Stimulated activated CD4-positive, alpha-beta T cell treated with anti-CD3 and anti-CD28 coated beads, Interleukin-4, amount 100 ng/mL, for 1 hour (primary cell): ENCODE measurements at places on chromosomes 1 and 21.

DNA sequence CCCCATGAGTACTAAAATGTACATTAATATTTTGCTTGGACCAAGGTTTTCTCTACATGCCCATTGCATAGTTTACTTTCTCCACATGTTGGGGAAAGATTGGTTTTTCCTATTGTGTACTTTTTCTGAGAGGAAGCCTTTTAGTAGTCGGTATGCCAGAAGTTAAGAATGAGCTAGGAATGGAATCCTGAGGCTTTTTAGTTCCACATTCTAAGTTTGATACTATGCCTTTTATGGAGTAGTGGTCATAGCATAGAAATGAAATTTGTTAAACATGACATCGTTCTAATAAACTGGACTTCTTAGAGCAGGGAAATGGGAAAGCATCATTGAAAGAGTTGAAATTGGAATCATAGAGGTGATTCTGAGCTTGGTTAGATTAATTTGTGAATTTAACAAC lies 64.3 kb downstream of the BCL9 start:
- DNase-seq = no peak

- no peak for DNase-seq
These were observed 39.6 kb downstream of the PAX7 start for GRCh38 chr1:18670121-18670867.

DNA sequence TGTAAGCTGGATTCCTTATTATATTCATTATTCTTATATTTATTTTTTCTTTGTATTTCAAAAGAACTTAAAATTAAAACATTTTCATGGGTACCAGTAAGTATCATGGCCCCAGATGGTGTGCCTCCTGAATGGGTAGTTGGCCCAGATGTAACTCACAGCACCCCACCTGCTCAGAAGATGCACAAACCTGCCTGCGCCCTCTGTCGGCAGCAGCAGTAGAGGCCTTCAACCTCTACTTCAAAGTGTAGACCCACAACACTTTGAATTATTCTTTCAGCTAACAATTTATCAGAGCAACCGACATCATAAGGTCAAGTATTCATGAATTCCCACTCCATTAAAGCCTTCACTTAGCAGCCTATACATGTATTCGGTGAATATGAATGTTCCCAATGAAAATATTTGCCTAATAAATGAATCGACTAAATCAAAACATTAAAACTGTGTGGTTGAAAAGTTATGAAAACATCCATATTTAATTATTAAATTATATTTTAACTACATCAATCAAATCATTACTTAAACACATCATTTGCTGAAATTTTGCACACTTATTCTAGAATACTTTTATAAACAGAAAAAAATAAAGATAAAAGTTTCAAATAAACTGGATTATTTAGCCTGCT lies 25.4 kb downstream of the PIGM start:
- peak; percentile 76 for DNase-seq

DNA sequence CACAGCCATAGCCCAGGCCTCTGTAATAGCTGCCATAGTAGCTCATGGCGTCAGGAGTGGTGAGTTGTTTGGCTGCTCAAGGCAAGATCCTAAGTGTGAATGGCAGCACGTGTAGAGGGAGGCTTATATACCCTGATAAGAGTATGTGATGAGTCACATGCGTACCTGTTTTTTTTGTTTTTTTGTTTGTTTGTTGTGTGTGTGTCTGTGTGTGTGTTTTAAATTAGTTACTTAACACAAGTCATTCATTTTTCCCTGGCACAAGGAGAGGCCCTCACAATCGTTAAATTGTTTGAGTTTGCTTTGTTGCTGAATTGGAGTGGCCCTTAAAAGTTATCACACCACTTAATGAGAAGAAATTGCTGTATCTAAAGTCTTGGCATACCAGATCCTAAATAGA lies at the start of gene KRTAP19-4:
TSS of gene KRTAP19-4 (minus strand) at position 101 of the 400 bp plus-strand sequence. CDS start at position 46, 55 bp downstream.
- no peak for DNase-seq

GRCh38 chr1:154579374-154579773 lies 11.8 kb downstream of the CHRNB2 start:
- DNase-seq = no peak

DNA sequence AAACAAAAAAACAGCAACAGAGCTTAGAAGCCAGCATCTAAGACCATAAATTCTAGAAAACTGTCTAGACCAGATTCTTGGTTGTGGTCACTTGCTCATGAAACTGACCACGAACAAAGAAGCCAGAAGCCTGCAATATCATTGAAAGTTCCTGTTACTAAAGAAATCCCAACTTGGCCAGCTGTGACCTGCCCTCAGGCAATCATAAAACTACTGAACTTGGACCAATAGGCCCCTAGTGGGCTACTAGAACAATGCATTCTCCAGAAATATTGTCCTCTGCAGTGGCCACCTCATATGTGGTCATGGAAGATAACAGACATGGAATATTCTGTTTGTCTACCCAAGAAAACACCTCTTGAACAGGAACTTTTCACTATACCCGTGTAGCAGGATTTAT lies 87.7 kb downstream of the SPATA17 start:
- DNase-seq = no peak

DNA sequence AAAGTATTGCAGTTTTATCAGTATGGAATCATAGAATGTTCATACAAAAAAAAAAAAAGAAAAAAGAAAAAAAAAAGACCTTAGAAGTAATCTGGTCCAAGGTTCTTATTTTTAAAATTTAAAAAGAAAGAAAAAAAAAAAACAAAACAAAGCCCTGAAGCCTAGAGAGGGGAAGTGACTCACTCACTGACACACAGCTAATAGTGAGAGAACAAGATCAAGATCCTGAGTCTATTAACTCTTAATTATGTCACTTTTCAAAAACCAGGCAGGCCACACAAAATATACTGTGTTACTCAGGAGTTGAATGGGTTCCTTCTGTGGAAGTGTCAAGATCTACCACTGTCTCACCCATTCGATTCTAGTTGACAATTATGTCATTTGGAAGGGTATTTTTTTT lies 433.9 kb upstream of the DAB1 start:
- DNase-seq = no peak

DNA sequence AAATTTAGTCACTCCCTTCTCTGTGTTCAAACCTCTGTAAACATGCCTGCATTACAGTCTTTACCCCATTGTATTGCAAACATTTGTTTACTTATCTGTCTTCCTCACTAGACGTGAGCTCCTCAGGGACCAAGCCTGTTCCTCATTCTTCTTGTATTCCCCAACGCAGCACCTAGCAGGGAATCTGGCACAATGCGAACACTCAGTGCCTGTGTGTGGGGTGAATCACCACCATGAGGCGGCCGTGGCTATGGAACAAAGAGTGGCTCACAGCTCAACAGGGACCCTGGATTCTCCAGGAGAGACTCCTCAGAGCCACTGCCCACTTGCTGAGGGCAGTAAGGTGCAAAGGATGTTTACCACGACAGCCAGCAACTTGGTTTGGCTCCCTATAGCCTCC lies 95.9 kb downstream of the DDX20 start:
- no peak for DNase-seq

DNA sequence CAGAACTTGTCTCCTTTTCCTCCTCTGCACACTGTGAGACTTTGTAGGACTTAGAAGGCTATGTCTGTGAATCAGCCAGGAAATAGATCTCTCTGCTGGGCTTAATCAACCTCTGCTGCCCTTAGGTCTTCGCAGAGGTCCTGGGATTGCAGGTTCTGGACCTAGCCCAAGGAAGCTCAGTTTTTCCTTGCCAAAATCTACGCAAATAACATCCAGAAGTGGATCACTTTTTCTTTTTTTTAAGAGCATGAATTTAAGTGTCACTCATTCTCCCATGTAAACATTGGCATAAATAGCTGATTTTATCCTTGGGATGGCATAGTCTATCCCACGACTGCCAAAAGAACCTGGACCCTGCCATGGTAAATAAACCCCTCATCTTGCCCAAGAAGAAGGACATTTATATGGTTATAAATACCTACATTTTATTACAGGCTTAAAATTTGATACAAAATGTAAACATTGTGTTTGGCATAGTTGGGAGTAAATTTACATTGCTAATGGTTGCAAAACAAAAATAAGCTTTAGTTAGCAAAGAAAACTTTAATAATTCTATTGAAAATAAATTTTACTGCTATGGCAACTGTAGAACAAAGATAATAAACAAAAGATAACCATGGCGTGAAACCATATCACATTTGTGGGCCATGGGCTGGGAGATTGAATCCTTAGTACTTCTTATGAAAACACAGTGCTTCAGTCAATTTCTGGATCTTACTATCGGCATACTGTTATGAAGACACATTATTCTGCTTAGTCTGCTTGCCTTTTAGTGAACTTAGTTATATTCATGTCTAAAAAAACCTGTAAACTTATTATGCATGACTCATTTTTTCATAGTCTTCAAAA lies 24.5 kb upstream of the DISC1 start:
- no peak for DNase-seq

DNA sequence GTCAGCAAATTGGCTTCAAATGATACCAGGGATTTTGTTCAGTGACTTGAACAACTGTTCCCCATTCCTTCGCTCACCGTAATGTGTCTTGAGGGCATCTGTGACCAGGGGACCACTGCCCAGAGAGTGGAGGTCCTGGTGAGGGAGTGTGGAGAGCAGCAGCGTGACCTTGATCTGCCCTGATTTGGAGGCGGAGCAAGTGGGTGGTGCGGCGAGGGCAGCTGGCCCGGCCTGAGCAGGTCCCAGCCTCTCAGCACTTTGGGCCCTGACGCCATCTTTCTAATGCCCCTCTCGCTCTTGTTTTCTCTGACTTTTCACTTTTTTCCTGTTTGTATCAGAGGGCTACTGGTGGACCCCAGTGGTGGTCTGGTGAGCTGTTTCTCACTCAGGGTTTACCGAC lies 31.1 kb downstream of the DIP2A start:
- DNase-seq = no peak

- DNase-seq = no peak
These were observed 38.3 kb downstream of the GALNT2 start for GRCh38 chr1:230105245-230105753.

DNA sequence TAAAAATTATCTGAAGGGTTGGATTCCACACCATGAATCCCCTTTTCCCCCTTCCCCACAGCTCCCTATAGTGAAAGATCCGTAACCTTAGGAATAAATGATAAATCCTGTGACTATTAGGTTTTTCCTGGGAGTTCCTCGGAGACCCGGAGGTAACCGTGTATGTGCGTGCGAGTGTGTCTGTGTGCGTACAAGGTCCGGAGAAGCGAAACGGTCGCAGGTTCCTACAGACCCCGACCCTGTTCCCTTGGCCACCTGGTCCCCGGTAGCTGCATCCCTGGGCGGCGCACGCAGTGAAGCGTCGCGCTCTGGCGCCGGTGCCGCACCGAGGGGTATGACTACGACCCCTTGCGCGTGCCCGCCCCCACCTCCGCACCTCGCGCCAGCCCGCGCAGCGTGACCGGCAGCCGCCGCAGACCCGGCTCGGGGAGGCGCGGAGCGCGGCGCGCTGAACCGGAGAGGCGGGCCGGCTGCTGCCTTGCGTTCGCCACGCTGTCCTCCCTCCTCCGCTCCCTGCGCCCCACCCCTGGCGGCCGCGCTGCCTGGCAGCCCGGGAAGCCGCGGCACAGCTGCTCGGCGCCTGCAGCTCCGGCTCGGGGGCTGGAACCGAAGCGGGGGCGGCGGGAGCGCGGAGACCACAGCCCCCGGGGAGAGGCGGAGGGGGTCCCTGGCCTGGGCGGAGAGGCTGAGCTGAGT lies at the start of gene AK5:
TSS of gene AK5 (plus strand) at position 529 of the 696 bp plus-strand sequence. CDS start 295 bp downstream, outside the sequence.
- DNase-seq = peak; percentile 66
